ENCODE measurements at places on chromosomes 7 and 10.

GRCh38 chr7:1239803-1240516, 7.3 kb downstream of the UNCX start:
- no peak for DNase-seq

GRCh38 chr7:25765110-25765655, 386.8 kb upstream of the NFE2L3 start:
- no peak for DNase-seq

- DNase-seq, result no peak
These were observed 84.1 kb downstream of the HDAC9 start for GRCh38 chr7:18579698-18580097.

- DNase-seq, result no peak
These were observed 126.7 kb downstream of the DKK1 start for GRCh38 chr10:52440612-52441285.

- no peak for DNase-seq
These were observed 318.5 kb downstream of the GPR158 start for GRCh38 chr10:25493122-25493893.

GRCh38 chr7:51242881-51243518, 73.6 kb downstream of the COBL start:
- no peak for DNase-seq

DNA sequence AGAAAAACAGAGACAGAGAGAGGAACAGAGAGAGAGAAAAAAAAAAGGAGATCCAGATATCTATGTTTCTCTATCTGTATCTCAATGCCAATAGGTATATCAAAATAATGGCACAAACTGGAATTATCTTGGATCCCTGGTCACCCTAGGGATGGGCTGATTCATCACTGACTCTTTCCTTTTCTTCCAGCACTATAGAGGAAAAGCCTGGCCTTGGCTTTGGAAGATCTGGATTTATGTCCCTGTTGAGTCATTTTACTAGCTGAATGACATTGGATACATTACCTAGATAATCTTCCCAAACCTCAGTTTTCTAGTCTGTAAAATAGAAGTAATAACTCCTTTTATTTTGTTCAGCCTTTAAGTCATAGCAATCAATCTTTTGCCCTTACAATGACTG, 152.8 kb upstream of the GDF10 start:
- no peak for DNase-seq

DNA sequence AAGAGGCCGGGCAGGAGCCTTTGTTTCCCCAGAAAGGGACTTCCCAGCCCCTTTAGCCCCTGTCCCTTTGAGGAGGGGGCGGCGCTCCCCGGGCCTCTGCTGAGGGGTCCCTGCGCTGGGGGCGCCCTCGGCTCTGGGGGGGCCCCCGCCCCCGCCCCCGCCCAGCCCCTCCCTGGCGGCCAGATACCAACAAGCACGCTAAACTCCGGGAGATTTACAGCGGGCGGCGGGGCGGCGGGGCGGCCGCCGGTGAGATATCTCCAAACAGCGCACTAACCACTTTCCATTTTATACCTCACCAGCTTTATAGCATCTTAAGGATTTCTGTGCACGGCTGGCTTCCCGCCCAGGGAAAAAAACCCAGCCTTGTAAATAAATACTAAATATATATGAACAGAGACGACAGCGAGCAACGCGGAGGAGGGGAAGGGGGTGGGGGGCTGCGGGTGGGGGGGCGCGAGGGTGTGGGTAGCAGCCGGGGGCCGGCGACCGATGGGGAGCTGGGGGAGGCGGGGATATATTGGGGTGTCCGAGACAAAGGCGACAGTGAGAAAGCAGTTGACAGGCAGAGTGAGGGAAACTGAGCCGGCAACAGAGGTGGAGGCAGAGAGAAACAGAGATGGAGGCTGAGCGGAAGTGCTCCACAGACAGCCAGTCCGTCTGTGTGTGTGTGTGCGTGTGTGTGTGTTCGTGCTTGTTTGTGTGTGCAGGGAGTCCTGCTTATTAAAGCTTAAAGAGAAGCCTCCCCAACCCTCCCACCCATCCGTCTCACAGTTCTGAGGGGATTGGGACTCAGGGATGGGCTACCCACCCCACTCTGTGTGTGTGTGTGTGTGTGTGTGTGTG, 85.8 kb downstream of the HIF1AN start:
- no peak for DNase-seq

- no peak for DNase-seq
These were observed 34.5 kb upstream of the EGR2 start for GRCh38 chr10:62850646-62851045.

- no peak for DNase-seq
These were observed 930 bp downstream of the GARIN1A start for GRCh38 chr7:128672927-128673517.

DNA sequence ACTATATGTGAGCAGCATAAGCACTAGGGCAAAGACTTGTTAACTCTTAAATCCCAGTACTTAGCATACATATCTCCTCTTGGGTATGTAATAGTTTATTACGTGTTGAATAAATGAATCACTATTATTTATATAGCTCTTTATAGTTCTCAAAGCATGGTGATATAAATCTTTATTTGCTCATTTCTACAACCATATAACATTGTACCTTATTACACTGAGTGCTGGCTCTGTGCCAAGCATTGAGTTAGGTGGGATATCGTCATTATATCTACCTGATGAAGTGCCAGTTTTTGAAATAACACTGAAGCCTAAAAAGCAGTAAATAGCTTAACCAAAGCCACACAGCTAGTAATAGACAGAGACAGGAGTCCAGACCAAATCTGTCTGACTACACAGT, 27.9 kb downstream of the AHR start:
- no peak for DNase-seq

DNA sequence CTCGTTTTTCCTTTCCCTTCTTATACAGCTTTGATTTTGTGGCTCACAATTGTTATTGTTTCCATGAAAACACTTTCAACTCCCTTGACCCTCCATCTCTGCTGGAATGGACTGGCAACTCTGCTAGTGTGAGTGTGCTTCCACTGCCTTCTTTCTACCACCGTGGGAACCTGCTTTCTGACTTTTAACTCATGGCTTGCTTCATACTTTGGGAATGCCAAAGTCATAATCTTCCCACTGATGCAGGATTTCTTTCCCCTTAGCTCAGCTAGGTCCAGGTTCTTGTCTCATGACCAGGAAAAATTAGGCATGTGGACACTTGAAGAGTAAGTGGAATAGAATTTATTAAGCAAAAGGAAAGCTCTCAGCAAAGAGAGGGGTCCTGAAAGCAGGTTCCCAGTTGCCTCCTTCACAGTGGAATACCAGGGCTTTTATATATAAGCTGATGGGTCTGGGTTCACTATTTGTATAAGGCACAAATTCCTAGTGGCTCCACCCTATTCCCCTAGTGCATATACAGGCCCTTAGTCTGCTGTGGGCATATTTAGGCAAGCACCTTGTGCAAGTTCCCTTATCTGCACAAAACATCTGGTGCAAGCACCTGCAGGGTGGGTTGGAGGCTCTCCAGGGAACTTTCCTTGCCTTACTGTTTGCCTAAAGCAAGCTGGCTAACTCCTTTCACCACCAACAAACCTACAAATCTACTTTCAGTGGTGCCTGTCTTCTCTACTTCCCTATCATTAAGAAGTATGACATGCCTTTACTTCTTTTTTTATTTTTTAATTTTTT, 119.5 kb downstream of the CFAP58 start:
- no peak for DNase-seq

GRCh38 chr10:99850767-99851340, 68.4 kb downstream of the ABCC2 start:
- DNase-seq, result no peak

- DNase-seq, result no peak
These were observed 54.1 kb downstream of the FAM171A1 start for GRCh38 chr10:15316871-15317464.

DNA sequence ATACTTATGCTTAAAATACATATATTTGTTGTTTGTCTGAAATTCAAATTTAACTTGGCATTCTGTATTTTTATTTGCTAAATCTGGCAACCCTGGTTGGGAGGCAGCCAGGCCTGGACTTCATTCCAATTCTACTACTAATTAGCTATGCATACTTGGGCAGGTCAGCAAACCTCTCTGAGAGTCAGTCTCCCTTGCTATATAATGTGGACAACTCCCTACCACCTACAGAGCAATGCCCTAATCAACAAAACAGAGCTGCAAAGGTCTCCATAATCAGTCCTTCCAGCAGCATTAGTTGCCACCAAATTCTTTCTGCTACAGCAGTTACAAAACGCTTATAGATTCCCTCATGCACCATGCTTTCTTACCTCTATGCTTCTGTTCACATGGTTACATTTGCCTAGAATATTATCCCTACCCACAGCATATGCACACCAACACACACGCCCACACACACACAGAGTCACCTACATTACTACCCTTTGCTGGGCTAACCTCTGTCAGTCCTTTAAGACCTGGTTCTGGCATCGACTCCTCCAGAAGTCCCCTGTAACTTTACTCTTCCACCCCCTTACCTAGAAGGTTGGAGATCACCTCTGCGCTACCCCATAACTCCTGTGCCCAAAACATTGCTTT, 188.7 kb downstream of the FGFR2 start:
- no peak for DNase-seq

DNA sequence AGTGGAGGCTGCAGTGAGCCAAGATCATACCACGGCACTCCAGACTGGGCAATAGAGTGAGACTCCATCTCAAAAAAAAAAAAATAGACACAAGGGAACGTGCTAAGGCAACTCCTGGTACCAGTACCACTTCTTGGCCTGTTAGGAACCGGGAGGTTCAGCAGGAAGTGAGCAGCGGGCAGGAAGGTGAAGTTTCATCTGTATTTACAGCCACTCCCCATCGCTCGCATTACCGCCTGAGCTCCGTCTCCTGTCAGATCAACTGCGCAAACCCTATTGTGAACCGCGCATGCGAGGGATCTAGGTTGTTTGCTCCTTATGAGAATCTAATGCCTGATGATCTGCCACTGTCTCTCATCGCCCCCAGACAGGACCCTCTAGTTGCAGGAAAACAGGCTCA, 69.9 kb upstream of the FOXK1 start:
- no peak for DNase-seq

- no peak for DNase-seq
These were observed 146.5 kb downstream of the RNF216 start for GRCh38 chr7:5635006-5635405.

GRCh38 chr7:116788572-116789197, 73.7 kb upstream of the CAPZA2 start:
- no peak for DNase-seq

- DNase-seq, result no peak
These were observed 17.7 kb downstream of the ZNF775 start for GRCh38 chr7:150396851-150397260.

GRCh38 chr7:115037128-115037802, 115.4 kb downstream of the MDFIC start:
- DNase-seq, result no peak

DNA sequence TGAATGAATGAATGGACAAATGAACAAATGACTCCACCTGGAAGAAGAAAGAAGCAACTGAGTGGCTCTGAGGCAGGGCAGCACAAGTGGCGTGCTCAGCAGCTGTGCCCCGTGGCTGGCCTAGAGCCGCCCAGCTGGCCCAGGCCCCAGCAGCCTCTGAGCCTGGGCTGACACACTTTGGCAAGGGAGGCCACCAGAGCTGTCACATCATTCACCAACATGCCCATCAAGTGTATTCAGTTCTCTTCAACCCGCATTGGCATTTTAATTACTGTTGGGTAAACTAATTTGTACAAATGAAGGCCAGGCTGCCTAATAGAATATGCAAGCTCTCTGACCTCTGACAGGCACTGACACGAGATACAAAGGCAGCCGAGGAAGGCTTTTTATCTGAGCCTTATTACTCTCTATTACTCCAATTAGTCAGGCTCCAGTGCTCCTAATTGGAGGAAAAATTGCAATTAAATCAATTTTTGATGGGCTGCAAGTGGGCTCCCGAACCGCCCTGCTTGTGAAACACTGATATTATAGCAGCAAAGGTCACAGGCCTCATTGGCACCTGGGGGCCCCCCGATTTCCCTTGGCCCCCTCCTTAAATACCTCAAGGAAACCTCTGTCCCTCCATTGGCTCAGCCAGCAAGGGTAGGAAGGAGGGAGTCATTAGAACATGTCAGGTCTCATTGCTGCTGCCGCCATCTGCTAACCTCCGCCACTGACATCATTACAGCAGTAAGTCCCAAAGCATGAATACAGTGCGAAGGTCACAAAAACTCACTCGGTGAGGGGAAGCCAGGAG, 41.9 kb downstream of the DPCD start:
- DNase-seq, result no peak

- DNase-seq, result no peak
These were observed 7.7 kb upstream of the CPVL start for GRCh38 chr7:29154076-29154475.

- no peak for DNase-seq
These were observed 544 bp downstream of the PDK4 start for GRCh38 chr7:95595746-95596197.

DNA sequence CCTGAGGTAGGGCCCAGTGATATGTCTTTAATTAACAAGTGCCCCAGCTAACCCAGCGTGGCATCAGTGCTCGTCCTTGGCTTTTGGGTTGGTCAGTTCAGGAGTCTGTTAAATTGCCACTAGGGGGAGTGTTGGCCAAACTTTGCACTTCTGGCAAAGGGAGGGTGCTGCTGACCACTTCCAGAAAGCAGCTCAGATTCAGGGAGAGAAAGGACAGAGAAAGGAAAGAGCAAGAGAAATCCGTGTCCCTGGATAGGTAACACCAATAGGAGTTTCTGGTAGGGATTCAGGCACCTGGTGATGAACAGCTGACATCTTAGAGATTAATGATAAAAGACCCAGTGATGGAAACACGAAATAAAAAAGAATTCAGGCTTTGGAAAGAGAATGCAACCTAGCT, 243.1 kb upstream of the AOAH start:
- DNase-seq, result no peak

DNA sequence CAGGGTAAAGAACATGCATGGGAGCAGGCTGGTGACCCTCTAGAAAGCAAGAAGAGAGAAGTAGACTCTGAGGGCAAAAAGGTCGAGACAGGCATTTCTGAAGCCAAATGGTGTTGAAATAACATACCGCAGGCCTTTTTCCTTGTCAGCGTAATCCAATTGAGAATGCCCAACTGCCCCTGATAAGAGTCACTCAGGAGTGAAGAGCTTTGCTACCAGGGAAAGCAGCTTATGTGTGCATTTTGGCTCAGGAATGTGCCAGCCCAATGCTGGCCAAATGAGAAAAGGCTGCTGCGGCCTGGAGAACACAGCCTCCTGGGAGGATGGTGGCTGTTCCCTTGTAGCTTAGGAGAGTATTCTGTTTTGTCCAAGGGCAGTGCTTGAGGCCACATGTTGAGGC, 61.4 kb upstream of the NFKB2 start:
- DNase-seq, result no peak

- no peak for DNase-seq
These were observed 270.5 kb downstream of the CCDC3 start for GRCh38 chr10:12730809-12731519.

Measured in NCI-H187 treated with DMSO at 0.1 percent for 48 hours (cell line).